Skeletal muscle tissue (tissue), 5 donors: ENCODE measurements at places on chromosomes 3 and 15. TPM values are rescaled to one million over a fixed set of nuclear protein-coding genes. Genes with fewer than 3 reads are reported as not detected.

GOLGB1 gene
- total RNA-seq, result 20.4 TPM

MYL3 gene
- 53.2 TPM for total RNA-seq

C2CD4A gene
- total RNA-seq, result not detected

HYKK gene
- total RNA-seq, result 3.7 TPM

MKRN2OS gene
- total RNA-seq, result not detected

UBA7 gene
- 29.7 TPM for total RNA-seq

NUP210 gene
- 3.7 TPM for total RNA-seq

STAC gene
- 49.1 TPM for total RNA-seq

ZNF774 gene
- total RNA-seq, result 2.1 TPM

NRG4 gene
- not detected for total RNA-seq

HACD3 gene
- total RNA-seq, result 41.2 TPM

MEF2A gene
- 29.7 TPM for total RNA-seq

RAD54L2 gene
- 18.3 TPM for total RNA-seq

C3orf38 gene
- 24.0 TPM for total RNA-seq

DPPA2 gene
- not detected for total RNA-seq

TEX9 gene
- total RNA-seq, result 3.7 TPM

LRRK1 gene
- 3.7 TPM for total RNA-seq

RAB8B gene
- total RNA-seq, result 26.6 TPM

GXYLT2 gene
- 31.8 TPM for total RNA-seq

ADGRG7 gene
- not detected for total RNA-seq

FRG2C gene
- total RNA-seq, result not detected

CLDN18 gene
- under 0.01 TPM for total RNA-seq

SLCO3A1 gene
- total RNA-seq, result 4.7 TPM

ACAD11 gene
- 24.5 TPM for total RNA-seq

SLC24A5 gene
- not detected for total RNA-seq

RPS17 gene
- total RNA-seq, result 2,242 TPM

ZNF609 gene
- 13.6 TPM for total RNA-seq

HCLS1 gene
- total RNA-seq, result 9.4 TPM

GATM gene
- total RNA-seq, result 309 TPM

FYTTD1 gene
- 22.4 TPM for total RNA-seq

GOLGA6B gene
- not detected for total RNA-seq

GOLGA6L4 gene
- 0.52 TPM for total RNA-seq

VILL gene
- total RNA-seq, result 7.8 TPM

GREM1 gene
- 0.52 TPM for total RNA-seq

ALG1L2 gene
- total RNA-seq, result 3.7 TPM

CPLX3 gene
- not detected for total RNA-seq

GOLGA8G gene
- total RNA-seq, result not detected

OR5H15 gene
- total RNA-seq, result not detected

C3orf49 gene
- total RNA-seq, result not detected

PRTG gene
- 4.7 TPM for total RNA-seq

FILIP1L gene
- total RNA-seq, result 29.2 TPM

LRRC31 gene
- not detected for total RNA-seq

ZBTB20 gene
- total RNA-seq, result 23.5 TPM

RTP1 gene
- not detected for total RNA-seq

TRIM42 gene
- not detected for total RNA-seq

NECTIN3 gene
- 39.1 TPM for total RNA-seq

FBXL2 gene
- total RNA-seq, result 7.8 TPM

NR2E3 gene
- 1.0 TPM for total RNA-seq
